NCI-H345 (cell line): ENCODE measurements at places on chromosomes 1 and 21.

GRCh38 chr1:31010086-31010989 lies 55.2 kb downstream of the PUM1 start:
- DNase-seq, result no peak

DNA sequence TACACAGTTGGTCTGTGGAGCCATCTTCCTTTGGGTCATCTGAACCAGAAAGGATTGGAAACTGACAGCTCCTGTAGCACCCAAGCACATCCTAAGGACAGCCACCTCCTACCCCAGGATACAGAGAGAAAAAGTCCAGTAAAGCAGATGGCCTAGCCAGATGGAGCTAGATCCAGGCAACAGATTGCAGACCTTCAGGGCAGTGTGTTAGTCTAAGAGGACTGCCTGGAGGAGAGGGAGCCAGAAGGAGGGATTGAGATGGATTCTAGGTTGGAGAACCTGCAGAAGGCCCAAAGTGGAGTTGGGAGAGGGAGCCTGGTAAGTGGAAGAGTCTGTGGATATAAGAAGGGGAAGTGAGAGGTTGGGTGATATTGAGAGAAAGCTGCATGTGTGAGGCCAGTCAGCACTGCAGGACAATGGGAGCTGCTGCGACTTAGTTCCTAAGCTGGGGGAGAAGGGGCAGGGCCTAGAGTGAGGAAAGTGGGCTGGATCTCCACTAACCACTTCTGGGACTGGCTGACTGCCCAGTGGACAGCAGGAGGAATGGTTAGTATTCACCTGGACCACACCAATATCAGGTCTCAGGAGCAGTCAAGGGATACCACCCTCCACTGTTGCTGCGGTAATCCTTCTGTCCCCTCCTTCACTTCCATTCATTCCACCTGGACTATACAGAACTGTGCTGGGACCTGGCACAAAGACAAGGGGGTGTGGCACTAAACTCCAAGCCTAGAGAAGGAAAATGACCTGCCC lies 13.4 kb downstream of the BCAN start:
- DNase-seq, result no peak

DNA sequence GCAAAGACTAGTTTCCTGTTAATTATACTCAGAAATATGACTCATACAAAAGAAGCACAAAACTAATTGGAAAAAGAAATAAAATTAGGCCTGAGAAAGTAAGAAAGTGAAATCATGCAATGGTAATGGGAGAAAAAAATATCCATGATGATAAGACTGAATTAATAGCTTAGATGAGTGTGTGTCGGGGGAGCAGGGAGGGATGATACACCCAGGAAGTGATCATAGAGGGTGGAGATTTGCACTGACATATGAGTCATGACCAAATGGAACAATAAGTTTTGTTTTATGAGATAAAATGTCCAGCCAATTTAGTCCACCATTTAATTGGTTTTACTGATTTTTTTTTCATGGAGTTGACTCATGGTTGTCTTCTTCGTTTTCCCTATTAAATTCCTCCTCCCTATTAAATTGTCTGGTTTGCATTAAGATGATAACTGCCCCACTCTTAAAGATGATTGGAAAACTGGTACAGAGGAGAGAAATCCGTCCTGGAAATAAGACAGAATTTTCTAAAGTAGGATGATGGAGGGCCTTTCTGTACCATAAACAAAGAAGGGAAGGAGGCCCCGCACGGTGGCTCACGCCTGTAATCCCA lies 111.7 kb upstream of the KCNJ6 start:
- DNase-seq, result no peak

DNA sequence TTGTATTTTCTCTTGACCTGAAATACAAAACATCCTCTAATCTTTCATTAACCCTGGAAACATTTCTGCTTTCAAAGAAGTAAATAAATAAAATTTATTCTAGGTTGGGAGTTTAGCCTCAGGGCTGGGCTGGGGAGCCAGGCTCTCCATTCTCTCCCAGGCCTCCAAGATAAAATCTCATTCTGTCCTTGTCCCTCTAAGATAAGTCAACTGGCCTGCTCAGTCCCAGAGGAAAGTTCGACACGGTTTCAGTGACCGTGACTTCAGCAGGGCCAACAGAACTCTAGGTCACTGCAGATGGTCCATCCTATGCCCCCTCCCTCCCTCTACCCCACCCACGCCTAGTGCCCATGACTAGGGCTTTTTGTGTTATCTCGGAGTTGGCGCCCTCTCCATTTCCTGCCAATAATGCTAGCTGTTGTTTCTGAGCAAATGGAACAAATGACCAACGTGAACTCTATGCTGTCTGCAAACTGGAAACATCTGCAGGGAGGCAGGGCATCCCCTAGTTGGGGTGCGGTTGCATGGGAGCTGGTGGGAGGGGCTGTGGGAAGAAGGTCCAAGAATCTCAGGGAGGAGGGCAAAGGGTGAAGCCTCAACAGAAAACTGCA lies 10.1 kb upstream of the ADORA3 start:
- DNase-seq, result no peak

DNA sequence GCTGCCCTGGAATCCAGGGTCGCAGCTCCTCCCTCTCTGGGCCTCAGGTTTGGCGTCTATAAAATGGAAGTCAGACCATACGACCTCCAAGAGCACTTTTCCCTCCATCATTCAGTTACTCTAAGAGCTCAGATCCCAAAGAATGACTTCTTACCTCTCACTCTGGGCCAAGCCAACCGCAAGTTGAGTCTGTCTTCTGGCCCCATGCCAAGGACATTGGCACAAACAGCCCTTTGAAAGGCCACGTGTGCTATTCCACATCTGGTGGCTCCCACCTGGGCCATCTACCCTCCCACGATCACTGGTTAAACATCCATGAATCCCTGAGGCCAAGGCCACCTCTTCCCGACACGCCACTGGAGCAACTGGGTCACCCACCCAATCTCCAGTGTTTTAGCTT lies 12.4 kb downstream of the SLC2A7 start:
- no peak for DNase-seq

GRCh38 chr1:43387976-43388599 lies 1.5 kb downstream of the MED8 start:
- DNase-seq, result no peak

- no peak for DNase-seq
These were observed 1.5 kb downstream of the CA6 start for GRCh38 chr1:8947127-8947691.

DNA sequence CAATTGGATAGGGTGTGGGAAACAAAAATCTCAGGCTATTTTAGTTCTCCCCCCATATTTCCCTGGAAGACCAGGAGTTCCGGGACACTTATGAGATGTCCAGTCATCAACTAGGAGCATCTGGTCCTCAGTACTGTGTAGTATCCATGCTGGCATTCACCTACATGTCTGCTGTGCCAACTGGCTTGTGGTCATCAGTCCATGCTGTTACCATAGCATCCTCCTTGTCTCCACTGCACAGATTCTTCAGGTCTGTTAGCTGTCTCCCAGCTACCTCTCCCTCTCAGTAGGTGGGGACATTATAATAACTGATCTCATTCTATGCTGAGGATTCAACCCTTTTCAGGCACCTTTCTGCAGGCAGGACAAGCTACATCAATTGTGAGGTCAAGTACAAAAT lies 302.9 kb downstream of the BARHL2 start:
- DNase-seq, result no peak

DNA sequence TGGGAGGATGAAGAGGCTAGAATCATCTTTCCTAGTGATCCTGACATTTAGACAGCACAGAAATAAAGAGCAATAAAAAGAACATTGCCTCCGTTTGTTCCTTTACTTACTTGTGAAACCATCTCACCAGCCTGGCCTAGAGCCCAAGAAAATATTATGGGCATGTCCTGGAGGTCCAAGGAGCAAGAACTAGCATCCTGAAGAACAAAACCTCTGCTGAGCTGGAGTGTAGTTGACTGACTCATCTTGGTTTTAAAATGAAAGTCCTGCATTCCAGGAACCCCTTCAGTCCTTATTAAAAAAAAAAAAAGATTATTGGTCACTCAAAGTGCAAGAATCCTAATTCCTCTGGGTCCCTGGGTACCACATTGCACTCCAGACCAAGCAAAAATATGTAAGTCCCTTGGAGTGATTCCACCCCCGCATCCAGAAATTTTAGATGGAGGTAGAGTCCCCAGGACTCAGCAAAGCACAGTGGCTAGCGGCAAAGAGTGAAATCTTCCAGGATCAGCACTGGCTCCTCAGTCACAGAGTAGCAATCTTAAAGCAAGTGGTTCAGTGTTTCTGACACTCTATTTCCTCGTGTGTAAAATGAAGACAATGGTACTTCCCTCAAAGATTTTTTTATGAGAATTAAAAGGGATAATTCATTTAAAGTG lies 7.0 kb downstream of the SMCP start:
- DNase-seq, result no peak

- DNase-seq, result no peak
These were observed 62.3 kb downstream of the GPR137B start for GRCh38 chr1:236204656-236205055.

GRCh38 chr1:94672934-94673333 lies 131.4 kb upstream of the F3 start:
- no peak for DNase-seq

GRCh38 chr1:83641206-83641658 lies 357.7 kb downstream of the TTLL7 start:
- DNase-seq, result no peak

DNA sequence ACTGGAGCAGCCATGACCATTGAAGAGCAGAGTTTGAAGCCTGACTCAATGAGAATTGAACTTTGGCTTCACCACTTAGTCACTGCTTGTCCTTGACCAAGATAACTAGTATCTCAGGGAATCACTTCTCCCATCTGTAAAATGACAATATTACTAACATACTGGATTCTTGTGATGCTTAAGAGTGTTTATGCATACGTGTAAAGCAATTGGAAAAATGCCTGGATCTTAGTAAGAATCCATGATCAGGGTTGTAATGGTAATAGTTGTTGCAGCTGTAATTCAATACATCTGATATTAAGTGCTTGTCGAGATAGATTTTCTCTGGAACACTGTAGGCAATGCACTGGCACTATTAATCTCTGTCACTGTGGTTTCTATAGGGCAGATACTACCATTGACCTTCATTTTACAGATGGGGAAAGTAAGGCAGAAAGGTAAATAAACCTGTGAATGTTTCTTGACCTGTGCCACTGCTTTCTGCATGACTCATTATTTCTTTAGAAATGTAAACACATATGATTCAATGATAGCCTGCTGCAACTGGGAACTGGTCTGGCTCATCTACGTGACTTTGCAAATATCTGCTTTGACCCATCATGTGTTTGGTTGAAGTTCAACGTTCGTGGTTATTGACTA lies 662.5 kb downstream of the PLA2G4A start:
- no peak for DNase-seq

DNA sequence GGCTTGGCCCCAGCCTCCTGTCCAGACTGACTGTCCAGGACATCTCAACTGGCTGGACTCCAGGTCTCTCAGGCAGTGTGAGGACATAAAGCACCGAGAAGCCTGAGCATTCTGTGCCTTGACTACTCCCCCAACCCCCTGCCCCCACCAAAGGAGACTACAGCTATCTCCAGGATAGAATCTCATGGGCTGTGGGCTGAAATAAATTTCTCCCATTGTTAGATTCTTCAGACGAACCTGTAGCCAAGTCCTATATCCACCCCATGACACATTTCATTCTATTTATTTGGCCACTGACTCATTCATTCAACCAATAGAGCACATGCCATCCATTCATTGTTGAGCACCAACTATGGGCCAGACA lies 11.4 kb downstream of the VWA5B1 start:
- no peak for DNase-seq

DNA sequence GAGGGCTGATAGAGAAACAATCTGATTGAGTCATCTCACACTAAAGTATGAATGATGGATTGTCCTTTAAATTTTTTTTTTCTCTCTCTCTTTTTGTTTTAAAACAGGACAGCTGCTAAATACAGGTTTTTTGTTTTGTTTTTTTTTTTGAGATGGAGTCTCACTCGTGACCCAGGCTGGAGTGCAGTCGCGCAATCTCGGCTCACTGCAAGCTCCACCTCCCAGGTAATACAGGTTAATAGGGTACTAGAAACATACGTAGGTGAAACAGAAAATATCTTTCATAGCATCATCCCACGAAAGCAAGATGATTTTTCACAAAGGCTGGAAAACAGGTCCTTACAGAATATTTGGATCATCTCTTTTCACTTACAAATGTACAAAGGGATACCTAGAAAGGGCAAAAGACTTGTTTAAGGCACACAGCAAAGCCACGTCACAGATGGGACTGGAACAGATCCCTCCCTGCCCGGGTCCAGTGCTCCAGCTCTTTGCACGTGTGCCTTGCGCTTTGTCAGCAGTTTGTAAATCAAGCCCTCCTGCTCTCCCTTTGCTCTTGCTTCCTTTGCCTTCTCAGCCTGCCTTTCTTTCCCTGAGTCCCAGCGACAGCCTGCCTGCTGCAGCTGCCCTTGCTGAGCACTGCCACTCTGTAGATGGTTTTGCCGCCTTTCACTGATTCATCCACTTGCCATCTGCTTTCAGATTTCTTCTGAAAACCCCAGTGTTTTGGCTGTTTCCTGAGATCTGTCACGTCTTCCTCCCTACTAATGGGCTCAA lies 171.3 kb upstream of the BEND5 start:
- no peak for DNase-seq

- no peak for DNase-seq
These were observed 12.1 kb downstream of the CSTB start for GRCh38 chr21:43763901-43764523.

DNA sequence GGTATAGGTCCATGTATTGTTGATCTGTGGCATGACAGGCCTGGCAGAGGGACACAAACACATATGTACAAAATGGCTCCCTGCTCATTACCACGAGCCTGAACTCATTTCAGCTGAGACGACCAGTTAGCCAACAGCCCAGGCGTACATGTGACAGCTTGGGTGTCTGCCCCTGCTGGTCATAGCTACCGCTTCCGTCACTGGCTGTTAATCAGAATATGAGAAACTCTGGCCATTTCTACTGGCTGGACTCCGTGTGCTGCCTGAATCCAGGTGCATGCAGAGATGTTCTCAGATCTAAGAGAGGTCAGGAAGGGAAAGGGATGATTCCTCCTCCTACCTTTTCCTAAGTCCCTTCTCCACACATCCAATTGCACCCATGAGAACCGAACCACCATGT lies 144.5 kb downstream of the PBX1 start:
- DNase-seq, result no peak
